ENCODE measurements at places on chromosomes 13 and 19. TPM values are rescaled to one million over a fixed set of nuclear protein-coding genes. Genes with fewer than 3 reads are reported as not detected.

- no peak for DNase-seq
Measured at GRCh38 chr13:99339230-99339721, 32.1 kb upstream of the GPR183 start.

DNA sequence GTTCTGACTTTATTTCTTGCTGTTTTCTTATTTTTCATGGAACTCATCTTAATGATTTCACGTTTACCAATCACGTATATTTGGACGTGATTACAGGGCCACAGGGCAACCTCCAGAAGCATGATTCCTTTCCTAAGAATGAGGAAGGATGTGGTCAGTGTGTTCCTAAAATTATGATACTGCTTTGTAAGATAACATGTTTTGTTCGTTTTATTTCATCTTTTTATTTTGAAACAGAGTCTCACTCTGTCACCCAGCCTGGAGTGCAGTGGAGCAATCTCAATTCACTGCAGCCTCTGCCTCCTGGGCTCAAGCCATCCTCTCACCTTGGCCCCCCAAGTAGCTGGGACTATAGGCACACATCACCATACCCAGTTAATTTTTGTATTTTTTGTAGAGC lies 24.8 kb upstream of the LAIR1 start:
- no peak for DNase-seq

DNA sequence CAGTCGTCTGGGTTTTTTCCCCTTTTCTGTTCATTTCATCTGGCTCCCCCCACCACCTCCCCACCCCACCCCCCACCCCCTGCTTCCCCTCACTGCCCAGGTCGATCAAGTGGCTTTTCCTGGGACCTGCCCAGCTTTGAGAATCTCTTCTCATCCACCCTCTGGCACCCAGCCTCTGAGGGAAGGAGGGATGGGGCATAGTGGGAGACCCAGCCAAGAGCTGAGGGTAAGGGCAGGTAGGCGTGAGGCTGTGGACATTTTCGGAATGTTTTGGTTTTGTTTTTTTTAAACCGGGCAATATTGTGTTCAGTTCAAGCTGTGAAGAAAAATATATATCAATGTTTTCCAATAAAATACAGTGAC lies 9.3 kb downstream of the CALM3 start:
- no peak for DNase-seq

Gene OR7A5
- polyA plus RNA-seq = 0.12 TPM

DNA sequence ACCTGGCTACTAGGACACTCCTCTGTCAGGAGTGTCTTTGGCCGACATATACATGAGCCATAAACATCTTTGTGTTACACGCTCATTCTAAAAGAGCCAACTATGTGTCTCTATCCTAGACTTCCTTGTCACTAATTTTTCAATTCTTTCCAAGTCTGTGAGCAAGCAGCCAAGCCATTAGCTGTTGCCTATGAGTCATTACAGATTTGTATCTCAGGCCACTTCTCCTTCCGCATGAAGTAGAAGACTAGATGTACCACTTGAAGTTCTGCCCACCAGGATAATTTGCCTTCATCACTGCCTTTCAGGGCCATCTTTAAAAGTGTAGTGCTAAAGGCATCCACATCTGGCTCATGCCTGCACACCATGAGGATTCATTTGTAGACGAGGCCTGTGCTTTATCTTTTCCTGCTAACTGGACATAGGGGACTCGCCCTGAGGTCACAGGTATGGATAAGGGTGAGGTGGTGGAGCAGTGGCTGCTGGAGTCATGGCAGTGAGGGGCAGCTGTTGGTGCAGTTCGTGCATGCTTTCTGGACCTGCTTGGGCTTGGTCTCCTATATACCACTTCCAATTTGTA lies 126.1 kb upstream of the KL start:
- DNase-seq = no peak

DNA sequence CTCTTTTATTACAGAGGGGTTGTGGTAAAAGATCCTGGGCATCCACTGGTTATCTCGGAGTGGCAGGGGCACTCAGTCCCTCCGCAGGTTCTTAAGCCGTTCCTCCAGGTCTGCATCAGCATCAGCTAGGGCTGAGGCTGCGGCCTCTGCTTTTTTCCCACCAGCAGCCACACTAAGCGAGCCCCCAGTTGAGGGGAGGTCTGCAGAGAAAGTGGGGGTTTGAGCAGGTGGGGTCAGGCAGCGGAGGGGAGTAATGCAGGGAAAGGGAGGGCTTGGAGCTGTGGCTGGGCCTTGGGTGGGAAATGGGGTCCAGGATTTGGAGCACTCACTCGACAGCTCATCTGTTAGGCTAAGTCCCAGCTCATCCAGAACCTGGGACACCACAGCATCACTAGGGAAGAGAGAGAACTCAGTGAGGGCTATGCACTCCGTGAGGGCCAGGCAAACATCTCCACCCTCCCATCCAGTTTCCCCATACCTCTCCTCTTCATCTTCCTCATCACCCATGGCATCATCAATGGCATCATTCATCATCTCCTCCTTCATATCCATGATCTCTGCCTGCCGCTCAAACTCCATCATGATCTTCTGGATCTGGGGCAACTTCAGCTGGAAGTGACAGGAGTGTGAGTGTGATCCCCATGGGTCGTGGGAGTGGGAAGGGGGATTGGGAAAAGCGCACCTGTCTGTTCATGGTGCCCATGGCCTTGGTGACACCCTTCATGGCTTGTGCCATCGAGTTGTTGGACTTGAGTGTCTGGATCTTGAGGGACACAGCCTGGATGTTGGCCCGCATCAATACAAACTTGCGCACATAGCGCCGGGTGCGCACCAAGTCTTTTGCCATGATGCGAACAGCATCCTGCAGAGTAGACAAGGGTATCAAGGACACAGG lies 3.1 kb downstream of the CHMP2A start:
- DNase-seq = peak; percentile 4

DNA sequence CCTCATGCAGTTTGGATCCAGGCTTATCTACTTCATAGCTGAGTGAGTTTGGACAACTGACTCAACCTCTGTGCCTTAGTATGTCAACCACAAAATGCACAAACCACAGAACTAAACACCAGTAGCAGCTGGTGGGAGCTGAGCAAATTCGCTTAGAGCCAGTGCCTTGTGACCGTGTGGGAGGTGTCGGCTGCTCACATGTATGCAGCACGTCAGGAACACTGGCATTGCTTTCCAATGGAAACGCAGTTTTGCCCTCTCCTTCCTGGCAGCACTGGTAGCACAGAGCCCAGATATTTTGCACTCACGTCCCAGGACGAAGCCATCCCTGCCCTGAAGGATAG lies 8.3 kb upstream of the NTN5 start:
- no peak for DNase-seq

DNA sequence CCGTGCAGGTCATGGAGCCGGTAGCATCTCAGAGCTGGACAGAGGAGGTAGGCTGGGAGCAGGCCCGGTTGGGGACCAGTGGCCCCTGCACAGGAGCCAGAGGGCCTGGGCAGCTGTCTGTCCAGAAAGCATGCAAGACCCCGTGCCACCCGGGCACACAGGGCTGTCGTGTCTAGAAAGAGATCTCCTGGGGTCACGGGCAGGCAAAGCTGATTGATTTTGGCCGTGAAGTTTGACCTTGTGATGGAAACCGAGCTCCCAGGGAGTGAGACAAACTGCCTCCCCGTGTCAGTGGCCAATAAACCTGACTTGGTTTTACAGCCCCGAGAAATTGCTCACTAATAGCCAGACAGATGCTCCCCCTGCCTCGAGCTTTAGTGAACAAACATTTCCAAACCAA lies 98.8 kb downstream of the KDM4B start:
- peak; percentile 49 for DNase-seq

DNA sequence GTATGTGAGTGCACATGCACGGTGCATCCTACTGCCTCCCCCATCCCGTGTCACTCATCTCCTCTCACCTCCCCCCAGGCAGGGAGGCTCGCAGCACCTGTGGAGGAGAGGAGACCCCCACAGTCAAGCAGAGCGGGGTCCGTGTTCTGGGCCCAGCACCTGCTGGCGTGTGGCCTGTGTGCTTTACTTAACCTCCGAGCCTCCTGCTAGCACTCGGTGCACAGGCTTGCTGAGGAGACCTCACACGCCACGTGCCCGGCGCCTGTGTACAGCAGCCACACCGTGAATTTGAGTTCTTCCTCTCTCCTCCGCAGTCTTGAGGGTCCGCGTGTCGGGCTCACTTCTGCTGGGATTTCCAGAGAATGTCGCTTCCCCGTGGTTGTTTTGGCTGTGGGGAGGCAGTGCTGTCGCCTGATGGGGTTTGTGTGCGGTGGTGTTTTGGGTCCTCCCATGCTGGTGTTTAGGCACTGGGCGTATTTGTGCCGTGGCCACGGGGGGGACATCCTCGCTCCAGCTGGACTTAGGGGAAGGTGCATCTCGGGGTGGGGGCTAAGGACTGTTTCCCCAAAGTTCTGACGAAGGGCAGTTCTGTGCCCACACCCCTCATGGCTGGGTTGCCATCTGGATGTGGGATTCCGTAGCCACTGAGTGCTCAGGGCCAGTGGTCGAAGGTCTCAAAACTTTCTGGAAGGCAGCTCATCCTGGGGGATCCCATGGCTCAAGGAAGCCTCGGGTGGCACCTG lies 34.8 kb upstream of the TMEM255B start:
- DNase-seq = no peak

DNA sequence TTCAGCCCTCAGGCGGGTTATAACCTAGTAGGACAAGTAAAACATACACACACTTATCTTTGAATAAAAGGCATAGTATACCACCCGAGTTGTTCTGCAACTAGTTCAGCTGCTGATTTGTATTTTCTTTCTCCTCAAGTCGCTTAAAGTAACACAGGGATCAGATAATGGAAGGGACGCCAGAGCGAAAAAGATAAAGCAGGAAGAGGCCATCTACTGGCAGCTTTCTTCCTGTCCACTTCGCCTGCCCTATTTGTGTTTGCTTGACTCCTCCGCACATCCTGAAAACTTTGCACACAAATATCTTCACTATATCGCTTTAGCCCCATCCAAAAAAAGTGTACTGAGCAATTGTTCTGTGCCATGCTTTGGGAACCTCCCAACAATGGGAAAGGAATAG lies 238.0 kb upstream of the SOX21 start:
- DNase-seq = peak; percentile 36

GRCh38 chr13:94065741-94066140 lies 413.7 kb downstream of the DCT start:
- no peak for DNase-seq

DNA sequence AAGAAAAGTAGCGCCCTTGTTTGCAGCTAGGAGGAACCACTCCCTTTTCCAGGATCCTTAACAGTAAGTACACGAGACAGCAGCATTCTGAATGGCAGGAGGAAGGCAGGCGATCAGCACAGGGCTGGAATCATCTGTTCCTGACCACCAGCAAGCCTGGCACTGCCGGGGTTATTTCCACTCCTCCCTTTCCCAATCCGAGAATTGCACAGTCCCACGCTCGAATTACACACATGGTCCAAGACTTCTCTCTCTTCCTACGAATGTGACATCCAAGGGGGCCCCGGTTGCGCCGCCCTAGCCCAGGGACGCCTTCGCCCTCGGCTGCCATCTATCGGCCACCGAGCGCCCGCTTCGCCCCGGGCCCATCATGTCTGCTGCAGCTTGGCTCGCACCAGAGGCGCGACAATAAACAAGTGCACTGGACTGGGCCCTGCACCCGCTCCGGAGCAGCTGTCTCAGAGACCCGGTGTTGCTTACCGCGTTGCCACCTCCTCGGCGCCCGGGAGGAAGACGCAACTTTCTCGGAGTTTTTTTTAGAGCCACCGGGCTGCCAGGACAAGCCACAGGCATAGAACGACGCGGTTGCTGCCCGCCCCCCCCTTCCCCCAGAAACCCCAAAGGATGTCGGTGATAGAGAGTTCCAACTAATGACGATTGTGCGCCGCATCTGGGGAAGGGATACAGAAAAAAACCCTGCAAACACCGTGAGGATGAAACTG lies at the start of gene SLITRK5:
SLITRK5 (plus strand) TSS at position 341 of the 722 bp plus-strand sequence. CDS start 4,018 bp downstream, outside the sequence.
- DNase-seq = peak; percentile 86

DNA sequence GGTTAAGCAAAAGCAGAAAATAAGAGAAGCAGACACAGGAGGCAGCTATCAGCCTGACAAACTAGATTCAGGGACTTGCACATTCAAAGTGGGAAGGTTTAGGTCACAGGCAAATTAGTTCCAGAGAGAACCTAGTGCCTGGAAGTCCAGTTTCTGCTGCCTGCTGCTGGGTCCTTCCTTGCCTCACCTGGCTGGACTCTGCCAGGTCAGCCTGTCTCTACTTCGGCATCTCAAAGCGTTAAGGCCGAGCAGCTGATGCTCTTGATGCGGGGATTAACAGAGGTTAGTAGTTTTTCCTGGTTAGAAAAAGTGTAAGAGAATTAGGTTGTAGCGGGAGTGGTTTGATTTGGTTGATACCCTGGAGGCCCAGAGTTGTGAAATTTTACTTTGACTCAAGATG lies 52.0 kb downstream of the KLF5 start:
- no peak for DNase-seq

- no peak for DNase-seq
Measured at GRCh38 chr13:99058527-99059495, 80.9 kb upstream of the DOCK9 start.

DNA sequence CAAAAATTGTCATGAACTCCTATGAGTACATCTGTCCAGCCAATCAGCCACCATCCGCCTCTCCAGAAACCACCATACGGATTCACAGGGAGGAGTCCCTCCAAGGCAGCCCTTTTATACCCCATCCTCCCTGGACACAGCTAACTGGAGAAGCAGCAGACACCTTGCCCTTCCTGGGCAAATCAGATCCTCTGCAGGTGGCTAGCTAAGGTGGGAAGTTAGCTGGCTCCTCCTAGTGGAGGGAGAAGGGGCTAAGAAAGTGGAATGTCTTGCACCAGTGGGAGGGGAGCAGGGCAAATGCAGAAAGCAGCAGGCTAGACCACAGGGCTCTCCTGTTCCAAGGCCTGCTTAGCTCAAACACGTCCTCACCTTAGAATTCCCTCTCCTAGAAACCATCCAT lies 46.2 kb upstream of the UQCRFS1 start:
- no peak for DNase-seq

Gene RGL3
- polyA plus RNA-seq = 55.6 TPM

- no peak for DNase-seq
Measured at GRCh38 chr13:25210842-25211569, 38.9 kb upstream of the AMER2 start.

GRCh38 chr13:106835477-106835876 lies 267.5 kb upstream of the ARGLU1 start:
- DNase-seq = no peak

DNA sequence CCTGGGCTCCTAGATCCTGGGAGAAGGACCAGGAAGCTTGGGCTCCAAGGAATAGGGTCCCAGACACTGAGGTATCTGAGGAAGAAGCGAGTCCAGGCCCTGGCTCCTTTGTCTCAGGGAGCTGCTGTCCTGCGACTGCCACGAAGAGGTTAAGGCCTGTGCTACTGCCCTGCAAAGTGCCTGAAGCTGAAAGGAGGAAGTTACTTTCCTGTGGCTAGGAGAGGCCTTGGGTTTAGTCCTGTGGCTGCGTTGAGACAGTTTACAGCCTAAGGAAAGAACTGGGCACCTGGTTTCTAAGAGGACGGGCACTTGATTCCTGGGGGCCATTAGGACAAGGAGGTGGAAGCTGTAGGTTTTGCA lies 2.8 kb downstream of the MYADM start:
- peak; percentile 44 for DNase-seq

GRCh38 chr13:78806457-78806856 lies 147.5 kb upstream of the OBI1 start:
- DNase-seq = no peak

Data from hepatocyte (in vitro differentiated cells).